ENCODE measurements at places on chromosomes 12 and 14.

DNA sequence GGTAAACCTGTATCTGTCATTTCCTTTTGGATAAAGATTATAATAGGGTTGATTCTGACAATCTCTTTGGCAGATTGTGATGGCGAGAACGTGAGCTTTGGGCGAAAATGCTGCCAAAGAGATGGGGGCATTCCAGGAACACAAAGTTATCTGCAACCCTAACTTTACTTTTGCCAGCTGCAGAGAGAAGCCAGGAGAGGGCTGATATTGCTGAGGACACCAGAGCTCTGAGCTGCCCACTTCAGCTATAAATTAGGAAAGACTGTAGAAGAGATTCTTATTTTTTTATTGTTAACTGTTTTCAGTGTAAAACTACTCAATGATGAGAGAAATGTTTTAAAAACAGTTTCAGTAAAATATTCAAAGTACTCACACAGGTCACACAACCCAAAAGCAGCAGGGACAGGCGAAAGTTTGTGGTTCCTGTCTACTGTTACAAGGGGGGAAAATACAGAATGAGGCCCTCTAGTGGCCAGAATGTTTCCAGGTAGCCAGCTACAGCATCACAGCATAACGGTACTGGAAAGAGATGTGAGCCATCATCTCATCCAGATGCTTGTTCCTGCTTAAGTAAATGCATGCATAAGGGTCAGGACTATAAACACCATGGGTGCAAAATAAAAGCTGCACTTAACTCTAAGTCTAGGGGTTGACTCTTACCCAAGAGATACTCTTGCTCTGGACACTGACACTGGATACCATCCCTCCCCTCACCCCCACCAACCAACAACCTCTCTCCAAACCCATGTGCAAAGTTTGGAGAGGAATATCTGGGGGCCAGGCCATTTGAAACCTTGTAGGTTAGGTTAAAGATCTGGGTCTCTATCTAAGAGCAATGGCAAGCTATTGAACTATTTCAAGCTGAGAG is 498.4 kb downstream of the RMST start:
- no peak for DNase-seq

- DNase-seq: no peak
Measured at GRCh38 chr12:112176321-112177010, 51.1 kb downstream of the TRAFD1 start.

GRCh38 chr12:100403446-100403845 is 46.6 kb downstream of the SLC17A8 start:
- no peak for DNase-seq

DNA sequence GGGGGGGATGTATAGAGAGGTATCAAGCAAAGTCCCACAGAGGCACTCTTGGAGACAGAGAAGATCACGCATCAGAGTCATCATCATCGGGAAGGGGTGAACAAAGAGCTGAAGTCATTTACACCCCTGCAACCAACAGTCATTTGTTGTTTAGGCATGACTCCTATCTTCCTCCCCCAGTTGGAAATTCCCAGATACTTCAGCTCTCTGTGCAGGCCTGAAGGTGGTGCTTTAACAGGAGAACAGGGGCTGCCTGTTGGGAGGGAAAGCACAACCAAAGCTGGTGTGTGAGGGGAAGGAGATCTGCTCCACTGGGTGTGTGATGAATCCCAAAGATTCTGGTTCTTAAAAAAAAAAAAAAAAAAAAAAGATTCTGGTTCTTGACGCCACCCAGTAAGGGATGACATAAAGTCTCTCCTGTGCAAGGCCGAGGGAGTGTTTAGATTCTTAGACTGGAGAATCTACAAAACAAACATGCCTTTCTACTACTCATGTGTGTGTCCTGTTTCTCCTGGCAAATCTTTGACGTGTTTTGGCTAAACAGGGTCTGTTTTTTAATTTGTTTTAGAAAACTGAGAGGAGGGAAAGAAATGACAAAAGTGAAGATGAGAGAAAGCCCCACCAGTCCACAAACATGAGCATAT is 121.0 kb upstream of the ARHGAP5 start:
- DNase-seq: no peak

- DNase-seq: no peak
Measured at GRCh38 chr12:50103767-50104321, at the start of gene GPD1. GPD1 (plus strand) TSS chr12:50104008; CDS start chr12:50104051, 43 bp downstream.

DNA sequence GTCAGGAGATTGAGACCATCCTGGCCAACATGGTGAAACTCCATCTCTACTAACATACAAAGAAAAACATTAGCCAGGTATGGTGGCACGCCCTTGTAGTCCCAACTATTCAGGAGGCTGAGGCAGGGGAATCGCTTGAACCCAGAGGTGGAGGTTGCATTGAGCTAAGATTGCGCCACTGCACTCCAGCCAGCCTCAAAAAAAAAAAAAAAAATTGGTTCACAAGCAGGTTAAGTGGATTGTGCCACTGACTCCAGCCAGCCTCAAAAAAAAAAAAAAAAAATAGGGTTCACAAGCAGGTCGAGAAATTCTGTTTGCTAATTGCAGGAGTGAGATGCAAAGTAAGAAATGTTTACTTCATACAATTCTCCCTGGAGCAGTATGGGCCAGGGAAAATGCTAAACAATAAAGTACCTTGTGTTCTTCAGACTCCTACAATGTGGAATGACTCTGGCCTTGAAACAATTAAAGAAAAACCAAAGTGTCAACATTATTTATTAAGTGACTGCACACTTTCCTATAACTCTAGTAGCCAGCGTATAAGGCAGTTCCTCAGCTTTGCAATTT is 6.1 kb downstream of the EDDM3B start:
- DNase-seq: no peak

DNA sequence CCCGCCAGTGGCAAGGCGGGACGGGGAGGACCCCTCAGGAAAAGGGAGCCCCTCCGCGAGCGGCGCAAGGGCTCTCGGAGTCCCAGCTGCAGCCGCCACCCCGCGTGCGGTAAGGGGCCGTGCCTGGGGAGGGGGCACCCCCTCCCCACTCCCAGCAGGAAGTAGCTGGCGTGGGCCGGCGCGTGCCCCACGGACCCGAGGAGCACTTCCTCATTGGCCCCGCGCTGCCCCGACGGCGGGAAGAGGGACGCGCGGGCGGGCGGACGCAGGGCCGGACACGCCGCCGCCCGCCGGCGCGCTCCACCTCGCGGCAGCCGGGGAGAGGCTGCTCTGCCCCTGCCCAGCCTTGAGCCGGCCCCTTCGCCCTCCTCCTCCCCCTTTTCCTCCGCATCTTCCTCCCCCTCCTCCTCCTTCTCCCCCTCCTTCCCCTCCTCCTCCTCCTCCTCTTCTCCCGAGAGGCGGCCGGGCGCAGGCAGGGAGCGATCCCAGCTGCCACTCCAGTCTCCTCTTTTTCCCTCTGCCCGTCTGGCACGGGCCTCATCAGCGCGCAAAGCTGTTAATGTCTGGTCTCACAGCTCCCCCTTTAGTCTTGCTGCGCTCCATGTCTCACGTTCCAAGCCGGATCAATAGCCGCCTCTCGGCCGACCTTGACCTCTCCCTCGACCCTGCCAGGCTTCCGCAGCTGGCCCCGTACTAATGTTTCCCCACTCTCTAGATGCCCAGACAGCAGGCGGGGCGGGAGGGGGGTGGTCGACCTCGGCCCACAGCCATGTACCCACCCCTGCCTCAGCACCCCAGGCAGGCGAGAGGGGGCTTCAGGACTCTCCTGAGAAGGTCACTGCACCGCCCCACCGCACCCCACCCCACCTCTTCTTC is 2.6 kb upstream of the BCL11B start:
- DNase-seq: peak; percentile 87

GRCh38 chr12:105330283-105330930 is at the start of gene C12orf75:
C12orf75 (plus strand) TSS chr12:105330691; CDS start chr12:105330892, 201 bp downstream.
- peak; percentile 90 for DNase-seq

DNA sequence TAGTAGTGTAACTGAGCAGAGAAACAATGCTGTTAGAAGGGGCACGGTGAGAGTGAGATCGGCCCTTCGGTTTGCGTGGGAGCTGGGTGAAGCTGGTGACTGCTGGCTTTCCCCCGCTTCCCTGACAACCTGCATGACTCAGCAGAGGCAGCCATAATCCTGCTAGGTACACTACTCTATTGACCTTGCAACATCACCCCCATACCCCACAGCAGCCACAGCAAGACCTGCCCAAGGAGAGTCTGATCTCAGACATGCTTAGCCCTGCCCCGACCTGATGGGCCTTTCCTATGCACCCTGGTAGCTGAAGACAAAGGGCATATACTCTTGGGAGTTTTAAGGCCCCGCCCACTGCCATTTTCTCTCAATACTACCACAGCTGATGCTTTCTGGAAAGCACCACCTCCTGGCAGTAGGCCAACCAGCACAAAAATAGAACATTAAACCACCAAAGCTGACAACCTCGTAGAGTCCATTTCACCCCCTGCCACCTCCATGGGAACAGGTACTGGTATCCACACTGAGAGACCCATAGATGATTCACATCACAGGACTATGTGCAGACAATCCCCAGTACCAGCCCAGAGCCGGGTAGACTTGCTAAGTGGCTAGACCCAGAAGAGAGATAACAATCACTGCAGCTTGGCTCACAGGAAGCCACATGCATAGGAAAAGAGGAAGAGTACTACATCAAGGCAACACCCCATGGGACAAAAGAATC is 75.9 kb upstream of the RGS6 start:
- no peak for DNase-seq

DNA sequence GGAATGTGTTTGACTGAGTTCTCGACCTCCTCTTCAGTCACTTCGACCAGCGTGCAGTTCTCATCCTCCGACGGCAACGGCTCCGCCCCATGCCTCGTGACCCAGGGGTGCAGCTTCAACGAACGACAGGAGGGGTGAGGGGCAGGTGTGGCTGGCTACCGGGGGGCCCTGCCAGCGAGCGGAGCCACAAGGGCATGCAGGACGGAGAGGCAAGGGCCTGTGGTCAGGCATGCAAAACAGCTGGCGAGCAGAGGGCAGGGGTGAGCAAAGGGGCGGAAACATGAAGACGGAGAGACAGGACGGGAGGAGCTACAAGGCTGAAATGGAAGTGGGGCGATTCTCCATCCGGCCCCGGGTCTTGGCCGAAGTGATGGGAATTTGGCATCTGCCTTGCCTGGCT is 38.7 kb downstream of the P2RX4 start:
- DNase-seq: no peak

- no peak for DNase-seq
Measured at GRCh38 chr14:23578560-23579310, at the start of gene JPH4. JPH4 (minus strand) TSS chr14:23578790; CDS start chr14:23577453, 1,337 bp downstream.

- DNase-seq: no peak
Measured at GRCh38 chr12:58648176-58648575, 272.1 kb downstream of the LRIG3 start.

- no peak for DNase-seq
Measured at GRCh38 chr12:90652280-90652679, 302.7 kb downstream of the CCER1 start.

DNA sequence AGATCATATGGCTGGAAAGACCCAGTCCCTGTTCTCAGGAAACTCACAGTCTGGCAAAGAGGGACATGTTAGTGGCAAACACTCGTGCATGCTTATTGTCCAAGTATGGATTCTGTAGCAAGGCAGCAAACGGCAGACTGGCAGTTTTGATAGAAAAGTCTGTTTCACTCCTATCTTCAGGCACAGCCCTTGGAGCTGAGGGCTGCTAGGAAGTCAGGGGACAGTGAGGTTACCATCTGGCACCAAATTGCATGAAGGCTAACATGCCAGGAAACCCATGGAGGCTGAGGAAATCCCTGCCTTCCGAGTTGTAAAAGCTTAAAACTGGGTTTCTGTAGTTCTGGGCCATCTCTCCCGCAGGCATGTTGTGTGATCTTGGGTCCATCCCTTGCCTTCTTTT is 32.9 kb downstream of the CALM1 start:
- DNase-seq: no peak

- DNase-seq: no peak
Measured at GRCh38 chr14:77062261-77062660, 33.8 kb upstream of the IRF2BPL start.

DNA sequence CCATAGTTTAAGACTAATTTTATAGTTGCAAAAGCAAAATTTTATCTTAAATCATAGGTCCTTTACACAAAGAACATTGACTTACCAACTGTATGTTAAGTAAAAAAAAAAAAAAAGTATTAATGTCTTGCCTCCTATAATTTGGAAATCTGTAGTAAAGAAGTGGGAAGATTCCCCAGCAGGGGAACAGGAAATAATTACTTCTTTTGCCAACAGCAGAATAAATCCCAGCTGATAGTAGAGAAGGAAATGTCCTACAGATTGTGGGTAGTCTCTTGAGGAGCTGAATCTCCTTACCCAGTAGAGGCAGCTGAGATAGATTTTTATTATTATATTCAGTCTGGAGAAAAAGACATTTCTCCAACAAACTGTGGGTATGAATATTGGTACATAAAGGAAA is 193.7 kb downstream of the SLC6A15 start:
- no peak for DNase-seq

- DNase-seq: no peak
Measured at GRCh38 chr12:99192489-99192888, 455.1 kb upstream of the GARIN6 start.

DNA sequence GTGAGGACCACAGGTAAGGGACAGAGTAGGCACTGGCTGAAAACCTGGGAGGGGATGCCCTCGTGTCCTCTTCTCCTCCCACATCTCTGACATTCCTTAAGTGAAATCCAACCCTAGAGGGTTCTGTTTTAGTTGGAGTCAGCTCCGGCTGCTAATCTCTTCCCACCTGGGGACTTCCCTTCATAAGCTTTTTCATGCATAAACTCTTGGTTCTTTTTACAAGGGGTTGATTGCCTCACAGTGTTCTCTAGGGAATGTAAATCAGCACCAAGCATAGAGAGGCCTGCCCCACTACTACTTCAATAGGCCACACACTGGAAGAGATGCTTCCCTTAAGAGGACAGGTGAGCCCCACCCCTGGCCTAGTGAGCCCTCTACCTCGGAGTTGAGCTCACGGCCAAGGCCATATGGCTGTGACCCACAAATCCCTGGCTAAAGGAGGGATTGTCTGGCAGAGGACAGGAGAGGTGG is 3.2 kb upstream of the SYNDIG1L start:
- no peak for DNase-seq

DNA sequence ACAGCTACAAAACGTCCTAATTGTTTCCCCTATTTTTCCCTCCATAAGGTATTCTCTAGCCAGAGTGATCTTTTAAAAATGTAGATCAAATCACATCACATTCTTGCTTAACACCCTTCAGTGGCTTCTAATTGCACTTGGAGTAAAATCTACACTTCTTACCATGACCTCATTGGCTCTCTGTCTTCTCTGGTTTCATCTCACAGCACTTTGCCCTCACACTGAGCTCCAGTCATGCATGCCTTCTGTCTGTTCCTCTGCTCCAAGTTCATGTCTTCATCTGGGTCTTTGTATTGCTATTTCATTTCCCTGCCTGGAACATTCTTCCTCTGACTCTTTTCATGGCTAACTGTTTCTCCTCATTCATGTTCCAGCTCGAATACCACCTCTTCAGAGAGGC is 220.4 kb upstream of the GARIN6 start:
- no peak for DNase-seq

DNA sequence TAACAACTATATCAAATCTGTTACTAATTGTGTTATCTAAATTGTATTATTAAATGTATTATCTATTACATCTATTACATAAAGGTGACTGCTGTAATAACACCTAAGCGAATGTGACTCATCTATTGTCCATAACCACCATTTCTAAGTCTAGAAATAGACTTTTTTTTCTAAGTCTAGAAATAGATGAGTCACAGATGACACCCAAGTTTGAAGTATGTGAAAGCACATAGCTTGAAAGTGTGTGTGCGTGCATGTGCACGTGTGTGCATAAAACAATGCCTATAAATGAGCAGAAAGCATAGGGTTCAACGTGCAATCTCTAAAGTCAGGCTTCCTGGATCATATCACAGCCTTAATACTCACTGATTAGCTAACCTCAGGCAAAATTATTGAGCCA is 451.3 kb upstream of the USP15 start:
- no peak for DNase-seq

Data from NCI-H1930 (cell line).